ENCODE measurements at places on chromosomes 2 and 18.

- no peak for DNase-seq
These were observed 70.3 kb downstream of the VAPA start for GRCh38 chr18:9984080-9984479.

DNA sequence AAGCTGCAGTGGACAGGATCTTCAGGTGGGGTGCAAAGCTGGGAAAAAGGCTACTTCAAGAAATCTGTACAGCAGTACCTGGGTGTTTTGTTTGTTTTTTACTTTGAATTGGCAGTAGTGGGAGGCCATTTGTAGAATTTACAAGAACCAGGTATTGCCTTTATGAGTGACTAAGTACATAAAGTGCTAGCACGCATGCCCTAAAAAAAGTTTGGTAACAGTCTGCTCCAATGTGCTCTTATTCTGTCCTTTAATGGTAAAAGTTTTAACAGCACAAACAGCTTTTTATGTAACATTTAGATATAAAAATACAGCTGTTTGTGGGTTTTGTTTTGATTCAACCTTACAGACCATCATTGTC lies 17.2 kb downstream of the REV1 start:
- DNase-seq = no peak

- no peak for DNase-seq
These were observed 151.9 kb upstream of the MYCN start for GRCh38 chr2:15788455-15788829.

GRCh38 chr2:233474308-233475160 lies 92.0 kb downstream of the USP40 start:
- DNase-seq = no peak

- DNase-seq = no peak
These were observed 62.4 kb upstream of the ACVR1 start for GRCh38 chr2:157938556-157938955.

DNA sequence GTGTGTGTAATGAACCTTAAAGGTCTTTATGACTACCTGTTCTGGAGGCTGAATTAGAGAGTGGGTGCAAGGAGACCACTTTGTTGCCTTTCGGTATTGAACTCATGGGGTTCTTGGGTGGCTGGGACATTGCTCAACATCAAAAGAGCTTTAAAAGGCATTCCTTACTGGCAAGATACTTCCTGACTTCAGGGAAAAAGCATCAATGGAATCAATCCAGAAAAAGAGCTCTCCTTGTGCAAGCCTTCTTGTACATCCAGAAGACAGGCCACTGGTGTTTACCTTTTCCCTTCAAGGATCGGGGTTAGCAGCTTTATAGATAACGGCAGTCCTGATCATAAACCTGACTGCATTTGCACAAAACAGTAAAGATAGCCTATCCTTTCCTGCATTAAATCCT lies 9.5 kb downstream of the PNO1 start:
- no peak for DNase-seq

GRCh38 chr18:35618696-35619095 lies 37.2 kb downstream of the GALNT1 start:
- DNase-seq = no peak

GRCh38 chr2:206173147-206173546 lies 13.5 kb downstream of the EEF1B2 start:
- no peak for DNase-seq

DNA sequence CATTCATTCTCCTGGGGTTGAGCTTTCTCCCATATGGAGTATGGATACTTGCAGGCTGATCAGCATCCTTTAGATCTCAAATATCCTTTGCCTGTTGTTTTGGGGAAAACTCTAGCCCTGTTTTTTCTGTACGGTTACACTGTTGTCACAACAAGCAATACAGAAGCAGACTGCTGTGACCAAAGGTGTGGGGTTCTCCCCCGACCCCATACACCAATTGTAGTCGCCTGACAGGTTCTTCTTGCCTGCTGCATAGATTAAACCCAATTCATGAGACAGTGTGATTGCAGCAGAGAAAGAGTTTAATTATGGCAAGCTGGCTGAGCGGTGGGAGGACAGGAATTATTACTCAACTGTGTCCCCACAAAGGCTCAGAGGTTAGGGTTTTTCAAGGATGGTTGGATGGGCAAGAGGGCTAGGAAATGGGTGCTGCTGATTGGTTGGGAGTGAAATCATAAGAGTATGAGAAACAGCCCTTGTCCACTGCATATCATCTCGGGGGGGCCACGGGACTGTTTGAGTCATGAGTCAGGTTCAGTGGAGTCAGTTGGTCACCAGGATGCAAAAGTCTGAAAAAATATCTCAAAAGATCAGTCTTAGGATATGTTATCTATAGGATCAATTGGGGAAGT lies 40.6 kb downstream of the ITGB1BP1 start:
- no peak for DNase-seq

- DNase-seq = no peak
These were observed 172.8 kb upstream of the SPRED2 start for GRCh38 chr2:65605058-65605742.

GRCh38 chr2:238059505-238059904 lies 1.3 kb upstream of the SCLY start:
- DNase-seq = no peak

- DNase-seq = no peak
These were observed 59.6 kb downstream of the CSRNP3 start for GRCh38 chr2:165529130-165529529.

- DNase-seq = no peak
These were observed 140.0 kb downstream of the VAPA start for GRCh38 chr18:10053861-10054260.

- no peak for DNase-seq
These were observed 18.1 kb upstream of the MGAT4A start for GRCh38 chr2:98749066-98749450.

DNA sequence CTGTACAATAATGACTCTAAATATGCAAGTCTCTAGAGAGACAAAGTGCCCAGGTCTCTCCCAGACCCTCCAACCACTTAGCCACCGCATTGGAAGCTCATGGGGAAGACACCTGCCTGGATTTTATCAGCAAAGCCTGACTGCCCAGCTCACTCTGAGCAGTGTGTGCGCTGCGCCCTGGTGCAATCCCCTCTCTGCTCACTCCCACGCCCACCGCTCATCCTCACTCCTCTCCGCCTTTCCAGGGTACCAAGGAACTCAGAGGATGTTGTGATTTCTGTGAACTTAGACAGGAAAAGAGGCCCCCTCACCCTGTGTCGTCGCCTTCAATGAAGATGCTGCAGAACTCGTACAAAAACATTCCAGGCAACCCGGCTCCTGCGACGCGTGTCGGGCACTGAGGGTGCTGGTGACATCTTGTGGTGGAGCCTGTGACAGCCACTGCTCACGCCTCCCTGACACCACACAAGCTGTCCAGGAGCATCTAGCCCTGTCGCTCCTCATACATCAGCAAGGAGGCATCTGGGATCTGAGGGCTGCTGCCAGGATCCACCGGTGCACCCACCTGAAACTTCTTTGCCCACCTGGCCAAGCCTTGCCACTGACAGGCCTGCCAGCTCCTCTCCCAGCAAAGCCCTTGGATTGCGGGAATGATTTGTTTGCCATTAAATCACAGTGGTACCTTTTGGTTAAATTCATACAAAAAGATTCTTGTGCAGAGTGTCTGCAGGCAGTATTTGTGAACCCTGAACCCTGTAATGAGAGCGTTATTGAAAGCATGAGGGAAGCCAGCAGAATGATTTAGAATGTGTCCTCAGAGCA lies 220.4 kb downstream of the ZNF516 start:
- no peak for DNase-seq

DNA sequence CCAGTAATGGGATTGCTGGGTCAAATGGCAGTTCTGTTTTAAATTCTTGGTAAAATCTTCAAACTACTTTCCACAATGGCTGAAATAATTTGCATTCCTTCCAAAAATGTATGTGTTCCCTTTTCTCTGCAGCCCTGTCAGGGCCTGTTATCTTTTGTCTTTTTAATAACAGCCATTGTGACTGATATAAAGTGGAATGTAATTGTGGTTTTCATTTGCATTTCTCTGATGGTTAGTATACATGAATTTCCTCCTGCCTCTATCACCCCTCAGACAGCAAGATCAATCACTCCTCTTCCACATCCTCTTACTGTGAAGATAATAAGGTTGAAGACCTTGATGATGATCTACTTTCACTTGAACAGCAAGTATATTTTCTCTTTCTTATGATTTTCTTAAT lies 304.8 kb upstream of the FSIP2 start:
- no peak for DNase-seq

- DNase-seq = no peak
These were observed 23.6 kb upstream of the SLC9A4 start for GRCh38 chr2:102449370-102449974.

DNA sequence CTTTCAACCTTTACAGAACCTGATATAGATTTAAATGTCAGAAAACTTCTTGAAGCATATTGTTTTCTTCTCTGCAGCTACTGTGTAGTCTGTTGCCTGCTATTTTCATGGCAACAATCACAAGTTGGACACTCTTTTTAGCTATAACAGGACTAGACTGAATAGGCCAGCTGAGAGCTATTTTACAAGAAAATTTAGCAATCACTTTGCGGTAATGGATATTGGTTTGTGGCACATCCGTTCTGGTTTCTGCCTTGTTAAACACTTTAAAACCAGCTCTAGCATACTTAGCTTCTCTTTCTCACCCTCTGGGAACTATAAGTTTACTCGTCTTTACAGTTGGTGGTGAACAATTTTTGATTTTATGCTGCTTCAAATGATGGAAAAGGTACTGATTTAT lies 125.7 kb downstream of the MAP2 start:
- no peak for DNase-seq

- DNase-seq = no peak
These were observed 306.7 kb upstream of the CCDC68 start for GRCh38 chr18:55265984-55266383.

DNA sequence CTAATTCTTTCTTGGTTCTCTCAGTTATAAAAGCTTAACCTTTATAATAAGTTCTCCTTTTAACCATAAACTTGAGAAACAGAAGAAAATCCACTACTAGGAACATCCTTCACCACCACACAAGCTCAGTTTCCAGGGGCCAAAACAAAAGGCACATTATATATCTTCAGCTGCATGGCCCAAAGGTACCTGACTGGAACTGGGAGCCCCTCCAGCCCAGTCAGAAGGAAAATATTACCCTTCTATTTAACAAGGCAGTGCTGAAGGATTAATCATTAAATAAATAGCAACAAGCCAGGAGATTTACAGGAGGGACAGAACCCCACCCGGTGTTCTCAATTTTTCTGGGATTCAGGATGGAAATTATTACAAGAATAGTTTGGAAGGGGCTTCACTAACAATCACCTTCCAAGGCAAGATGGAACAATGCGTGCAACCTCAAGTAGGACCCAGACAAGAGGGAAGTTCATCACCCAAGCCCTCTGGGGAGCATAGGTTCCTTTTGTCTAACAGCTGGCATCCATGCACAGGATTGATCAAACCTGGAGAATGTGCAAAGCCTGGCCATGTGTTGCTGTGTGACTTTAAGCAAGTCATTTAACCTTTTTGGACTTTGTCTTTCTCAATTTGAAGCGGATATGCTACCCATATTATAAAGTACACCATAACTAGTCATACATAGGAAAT lies 159.6 kb upstream of the SETBP1 start:
- DNase-seq = no peak

DNA sequence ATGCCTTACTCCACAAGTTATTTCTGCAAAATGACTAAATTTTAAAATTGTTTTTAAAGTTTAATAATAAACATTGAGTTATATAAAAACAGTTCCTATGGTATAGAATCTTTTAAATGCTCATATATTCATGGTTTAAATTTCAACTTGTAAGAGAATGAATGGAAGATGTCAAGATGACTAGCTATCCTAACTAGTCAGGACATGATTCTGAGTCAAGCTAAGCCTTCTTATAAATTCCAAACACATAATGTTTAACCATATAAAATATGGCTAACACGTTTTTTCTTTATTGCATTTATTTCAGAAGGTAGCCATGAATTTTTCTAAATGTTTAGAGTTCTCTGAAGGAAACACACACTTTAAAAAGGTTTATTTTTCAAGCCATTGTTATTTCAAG lies 320.4 kb downstream of the CBLN2 start:
- DNase-seq = no peak

DNA sequence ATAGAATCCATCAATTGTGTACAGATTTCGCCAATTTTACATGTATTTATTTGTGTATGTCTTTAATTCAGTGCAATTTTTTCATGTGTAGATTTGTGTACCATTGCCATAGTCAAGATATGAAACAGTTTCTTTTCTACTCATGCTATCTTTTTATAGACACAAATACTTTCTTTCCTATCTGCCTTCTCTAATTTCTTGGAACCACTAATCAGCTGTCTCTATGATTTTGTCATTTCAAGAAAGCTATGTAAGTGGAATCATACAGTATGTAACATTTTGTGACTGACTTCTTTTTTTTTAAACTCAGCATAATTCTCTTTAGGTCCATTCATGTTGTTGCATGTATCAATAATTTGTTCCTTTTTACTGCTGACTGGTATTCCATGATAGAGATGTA lies 33.3 kb downstream of the KIAA1328 start:
- DNase-seq = no peak

DNA sequence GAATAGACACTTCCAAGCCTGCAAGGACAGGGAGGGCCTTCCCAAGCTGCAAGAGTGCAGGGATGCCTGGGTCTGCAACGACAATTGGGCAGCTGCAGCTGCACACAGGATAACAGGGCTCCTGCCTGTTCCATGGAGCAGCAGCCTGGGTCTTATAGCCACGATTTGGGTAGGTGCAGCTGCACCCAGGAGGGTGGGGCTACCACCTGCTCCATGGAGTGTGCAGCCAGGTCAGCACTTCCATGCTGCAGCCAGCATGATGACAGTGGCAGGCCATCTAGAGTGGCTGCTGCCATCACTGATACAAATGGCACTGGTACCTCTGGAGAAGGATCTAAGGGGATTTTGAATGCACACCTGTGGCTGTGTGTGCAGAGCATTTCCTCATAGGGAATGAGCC lies 528.5 kb downstream of the DSC3 start:
- no peak for DNase-seq

DNA sequence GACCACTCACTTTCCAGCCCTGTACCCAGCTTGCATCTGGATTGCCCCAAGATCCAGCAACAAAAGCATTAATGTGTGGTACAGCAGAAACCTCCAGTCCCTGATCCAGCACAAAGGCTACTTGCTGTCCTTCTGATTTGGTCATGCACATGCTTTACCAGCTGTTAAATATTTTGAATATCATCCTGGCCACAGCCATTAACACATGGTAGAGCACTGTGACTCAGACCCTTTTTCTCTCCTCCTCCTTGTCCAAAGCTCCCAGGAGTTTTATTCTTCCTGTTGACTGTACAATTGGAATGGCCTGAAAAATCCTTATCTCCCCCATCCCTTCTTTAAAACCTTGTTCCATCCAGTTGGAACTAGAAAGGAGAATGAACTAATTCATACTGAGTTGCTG lies 419.7 kb upstream of the TNP1 start:
- DNase-seq = no peak

GRCh38 chr2:218567797-218568189 lies 358 bp downstream of the USP37 start:
- no peak for DNase-seq

- DNase-seq = no peak
These were observed 7.4 kb upstream of the B3GNT7 start for GRCh38 chr2:231387904-231388724.

DNA sequence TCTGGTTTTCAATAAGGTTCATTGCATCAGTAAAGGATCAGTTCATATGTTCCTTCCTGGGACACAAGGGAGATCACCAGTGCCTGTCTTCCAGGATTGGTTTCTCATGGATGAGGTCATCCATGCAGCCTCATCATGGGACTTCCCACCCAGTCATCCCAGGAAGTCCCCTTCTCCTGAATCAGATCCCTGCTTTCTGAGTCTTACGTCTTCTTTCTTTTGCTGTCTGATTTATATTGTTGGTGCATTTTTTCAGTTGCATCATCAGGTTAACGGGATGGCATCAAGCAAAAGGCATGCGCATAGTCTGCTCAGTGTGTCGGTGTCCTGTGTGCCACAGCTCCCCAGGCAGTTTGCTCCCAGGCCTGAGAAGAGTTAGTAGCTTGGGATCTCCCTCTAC lies 105.9 kb downstream of the SOX11 start:
- DNase-seq = no peak

All from left renal cortex interstitium (tissue), 4 donors.